ENCODE measurements at places on chromosomes 2 and 18.
A peak's percentile ranks its signal among the peaks of the same experiment; 100 is the strongest.

DNA sequence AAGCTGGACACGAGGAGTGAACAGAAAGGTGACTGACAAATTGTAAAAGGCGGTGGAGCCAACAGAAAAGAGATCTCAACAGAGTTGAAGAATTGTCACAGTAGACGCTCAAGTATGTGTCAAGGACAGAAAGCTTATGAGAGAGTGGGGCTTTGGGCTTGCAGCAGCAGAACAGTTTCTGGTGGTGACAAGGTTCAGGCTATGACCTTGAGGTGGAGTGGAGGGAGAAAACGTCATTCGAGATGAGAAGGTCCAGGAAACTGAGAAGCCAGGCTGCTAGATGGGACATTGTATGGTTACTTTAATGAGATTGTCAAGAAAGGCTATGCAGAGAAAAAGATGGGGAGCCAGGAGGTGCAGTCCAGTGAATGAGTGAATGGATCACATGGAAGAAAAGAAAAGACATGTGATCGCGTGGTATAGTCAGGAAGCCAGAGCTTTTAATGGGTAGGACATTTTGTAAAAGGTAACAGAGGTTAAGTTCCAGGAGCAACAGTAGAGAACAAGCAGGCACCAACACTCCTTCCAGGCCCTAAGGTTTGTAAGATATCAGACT, 91.1 kb upstream of the EPC2 start:
- DNase-seq, result no peak

- DNase-seq, result no peak
Observed at GRCh38 chr2:218166791-218167190, at the start of gene CXCR1. CXCR1 (minus strand) TSS chr2:218166962; CDS start chr2:218165211, 1,751 bp downstream.

DNA sequence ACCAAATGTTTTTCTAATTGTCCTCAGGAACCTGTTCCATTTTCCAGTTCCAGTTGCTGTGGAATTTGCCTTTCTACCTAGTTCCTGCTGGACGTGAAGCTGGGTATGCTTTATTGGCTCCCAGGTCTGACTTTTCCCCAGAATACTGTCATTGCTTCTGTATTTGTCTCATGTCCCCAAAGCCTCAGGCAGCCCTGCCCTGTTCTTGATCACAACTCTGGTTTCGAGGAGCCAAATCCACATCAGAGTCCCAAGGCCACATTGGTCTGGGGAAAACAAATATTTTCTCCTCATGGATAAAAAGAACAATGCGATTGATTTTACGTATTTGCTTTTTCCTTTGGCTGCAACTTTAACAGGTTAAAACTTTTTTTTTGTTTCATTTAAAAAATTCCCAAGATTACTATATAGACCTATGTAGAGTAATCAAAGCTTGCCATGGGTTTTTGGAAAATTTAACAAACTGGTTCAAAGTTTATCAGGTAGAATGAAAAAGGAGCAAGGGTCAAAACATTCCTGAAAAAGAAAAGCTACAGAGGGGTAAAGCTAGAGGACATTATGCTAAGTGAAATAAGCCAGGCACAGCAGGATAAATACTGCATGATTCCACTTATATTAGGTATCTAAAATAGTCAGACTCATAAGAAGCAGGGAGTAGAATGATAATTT, 85.2 kb downstream of the MDH1 start:
- no peak for DNase-seq

GRCh38 chr2:186718903-186719302, 25.0 kb downstream of the FAM171B start:
- no peak for DNase-seq

- DNase-seq, result no peak
Observed at GRCh38 chr2:24110660-24111303, 12.4 kb downstream of the PFN4 start.

GRCh38 chr2:126208266-126208665, 447.7 kb upstream of the GYPC start:
- no peak for DNase-seq

- peak; percentile 98 for DNase-seq
Observed at GRCh38 chr2:12169721-12170120, 423.3 kb downstream of the LPIN1 start.

DNA sequence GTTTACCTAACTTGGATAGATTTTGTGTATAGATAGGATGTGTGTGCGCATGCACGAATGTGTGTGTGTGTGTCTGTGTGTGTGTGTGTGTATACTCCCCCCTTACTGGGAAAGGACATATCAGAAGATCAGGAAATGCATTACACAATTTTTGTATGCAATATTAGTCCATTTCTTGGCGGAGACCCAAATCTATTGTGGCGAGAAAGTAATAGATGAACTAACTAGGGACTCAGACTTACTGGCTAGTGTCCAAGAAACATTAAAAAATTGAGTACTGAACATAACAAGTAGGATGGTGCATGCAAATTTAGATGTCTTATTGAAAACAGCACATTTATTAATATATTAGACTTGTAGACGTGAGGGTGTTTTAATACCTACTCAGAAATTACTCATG, 1036.5 kb upstream of the FANCL start:
- no peak for DNase-seq

GRCh38 chr2:203476881-203477280, 58.2 kb downstream of the RAPH1 start:
- no peak for DNase-seq

GRCh38 chr18:11906176-11906575, 1.9 kb downstream of the MPPE1 start:
- no peak for DNase-seq

DNA sequence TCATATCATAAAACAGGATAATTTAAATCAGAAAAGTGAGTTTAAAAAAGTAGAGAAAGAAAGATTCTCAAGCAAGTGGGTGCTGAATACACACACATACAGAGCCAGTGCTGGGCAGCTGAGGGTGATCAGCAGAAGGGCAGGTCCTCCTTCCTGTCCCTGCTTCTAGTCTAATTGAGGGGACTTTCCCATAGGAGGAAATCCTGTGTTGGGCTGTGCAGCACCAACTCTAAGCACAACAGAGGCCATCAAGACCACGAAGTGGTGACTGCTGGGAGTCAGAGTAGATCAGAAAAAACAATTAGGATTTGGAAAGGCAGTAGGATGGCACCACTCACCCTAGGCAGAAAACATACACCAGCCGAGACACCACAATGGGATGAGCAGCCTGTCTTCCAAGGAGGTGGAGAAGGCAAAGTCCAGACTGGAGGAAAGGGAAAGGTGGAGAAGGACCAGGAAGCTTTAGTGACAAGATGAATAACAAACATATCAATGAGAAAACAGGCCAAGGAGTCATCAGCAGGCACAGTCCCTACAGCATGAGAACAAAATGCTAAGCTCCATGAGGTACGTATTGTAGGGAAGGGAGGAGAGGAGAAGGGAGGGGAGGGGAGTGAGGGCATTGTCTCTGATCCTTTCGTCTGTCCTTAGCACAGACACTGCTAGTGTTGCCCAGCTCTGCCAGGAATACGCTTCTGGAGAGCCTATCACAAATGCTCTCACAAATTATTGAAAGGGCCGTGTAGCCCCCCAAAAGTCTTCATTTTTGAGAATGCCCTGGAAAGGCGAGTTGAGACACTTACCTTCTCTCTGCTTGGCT, 16.7 kb upstream of the MSGN1 start:
- DNase-seq, result no peak

- no peak for DNase-seq
Observed at GRCh38 chr2:240959214-240959940, 39.0 kb upstream of the SNED1 start.

GRCh38 chr2:12484536-12485115, 232.1 kb upstream of the TRIB2 start:
- DNase-seq, result no peak

DNA sequence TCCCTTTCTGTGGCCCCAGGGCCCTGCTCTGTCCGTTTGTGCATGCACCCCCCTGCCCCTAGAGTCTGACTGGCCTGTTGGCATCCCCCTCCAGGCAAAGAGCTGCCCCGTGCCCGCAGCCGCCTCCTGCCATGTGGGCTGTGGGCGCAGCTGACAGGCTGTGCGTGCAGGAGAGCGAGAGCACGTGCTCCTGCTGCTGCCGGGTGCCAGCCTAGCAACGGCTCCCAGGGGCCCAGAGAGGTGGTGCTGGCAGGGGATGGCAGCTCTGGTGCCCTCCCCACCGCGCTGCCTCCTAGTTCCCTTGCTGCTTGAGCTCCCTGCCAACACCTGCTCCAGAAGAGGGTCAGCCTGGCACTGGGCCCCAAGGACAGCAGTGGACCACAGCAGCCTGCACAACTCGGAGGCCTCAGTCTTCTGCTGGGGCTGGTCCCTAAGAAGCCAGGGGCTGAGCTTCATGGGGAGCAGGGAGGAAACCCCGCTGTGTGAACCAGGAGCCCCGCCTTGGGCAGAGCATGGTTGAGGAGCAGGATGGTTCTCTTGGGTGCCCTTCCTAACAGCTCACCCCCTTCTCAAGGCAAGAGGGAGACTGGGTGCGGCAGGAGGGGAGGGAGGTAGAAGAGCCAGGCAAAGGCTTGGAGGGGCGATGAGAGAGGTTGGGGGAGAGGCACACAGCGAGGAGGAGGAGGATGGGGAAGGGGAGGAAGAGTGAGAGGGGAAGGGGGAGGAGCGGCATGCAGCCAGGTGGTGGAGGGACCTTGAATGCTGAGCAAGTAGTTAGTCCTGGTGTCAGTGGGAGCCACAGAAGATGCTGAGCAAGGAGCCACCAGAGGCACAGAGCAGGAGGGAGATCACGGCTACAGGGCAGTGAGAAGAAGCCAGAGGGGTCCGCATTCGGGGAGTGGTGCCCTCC, 23.8 kb upstream of the PTMA start:
- no peak for DNase-seq

GRCh38 chr2:210399440-210400041, 77.0 kb downstream of the LANCL1 start:
- no peak for DNase-seq

GRCh38 chr18:3129053-3129864, 90.5 kb downstream of the MYOM1 start:
- no peak for DNase-seq

DNA sequence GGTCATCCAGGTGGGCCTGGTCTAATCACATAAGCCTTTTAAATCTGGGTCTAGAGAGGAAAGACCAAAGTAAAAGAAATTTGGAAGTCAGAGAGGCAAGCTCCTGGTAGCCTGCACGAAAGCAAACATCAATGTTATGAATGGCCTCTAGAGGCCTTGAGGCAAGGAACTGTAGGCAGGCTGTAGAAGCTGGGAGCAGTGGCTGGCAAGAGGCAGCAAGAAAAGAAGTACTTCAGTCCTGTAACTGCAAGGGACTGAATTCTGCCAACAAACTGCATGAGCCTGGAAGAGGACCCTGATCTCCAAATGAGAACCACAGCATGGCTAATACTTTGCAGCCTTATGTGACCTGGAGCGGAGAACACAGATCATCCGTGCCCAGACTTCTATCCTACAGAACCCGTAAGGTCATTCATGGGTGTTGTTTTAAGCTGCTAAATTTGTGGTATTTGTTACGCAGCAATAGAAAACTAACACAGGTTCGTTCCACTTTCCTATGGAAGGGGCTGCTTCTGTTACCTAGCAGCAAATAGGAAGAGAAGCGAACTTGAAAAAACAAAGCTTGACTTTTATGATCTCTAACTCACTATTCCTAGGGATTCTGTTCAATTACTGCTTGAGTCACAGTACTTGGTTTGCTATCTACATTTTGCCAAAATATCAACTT, 1.2 kb downstream of the IMMT start:
- no peak for DNase-seq

GRCh38 chr2:186484062-186484735, 1.9 kb upstream of the ZC3H15 start:
- no peak for DNase-seq

DNA sequence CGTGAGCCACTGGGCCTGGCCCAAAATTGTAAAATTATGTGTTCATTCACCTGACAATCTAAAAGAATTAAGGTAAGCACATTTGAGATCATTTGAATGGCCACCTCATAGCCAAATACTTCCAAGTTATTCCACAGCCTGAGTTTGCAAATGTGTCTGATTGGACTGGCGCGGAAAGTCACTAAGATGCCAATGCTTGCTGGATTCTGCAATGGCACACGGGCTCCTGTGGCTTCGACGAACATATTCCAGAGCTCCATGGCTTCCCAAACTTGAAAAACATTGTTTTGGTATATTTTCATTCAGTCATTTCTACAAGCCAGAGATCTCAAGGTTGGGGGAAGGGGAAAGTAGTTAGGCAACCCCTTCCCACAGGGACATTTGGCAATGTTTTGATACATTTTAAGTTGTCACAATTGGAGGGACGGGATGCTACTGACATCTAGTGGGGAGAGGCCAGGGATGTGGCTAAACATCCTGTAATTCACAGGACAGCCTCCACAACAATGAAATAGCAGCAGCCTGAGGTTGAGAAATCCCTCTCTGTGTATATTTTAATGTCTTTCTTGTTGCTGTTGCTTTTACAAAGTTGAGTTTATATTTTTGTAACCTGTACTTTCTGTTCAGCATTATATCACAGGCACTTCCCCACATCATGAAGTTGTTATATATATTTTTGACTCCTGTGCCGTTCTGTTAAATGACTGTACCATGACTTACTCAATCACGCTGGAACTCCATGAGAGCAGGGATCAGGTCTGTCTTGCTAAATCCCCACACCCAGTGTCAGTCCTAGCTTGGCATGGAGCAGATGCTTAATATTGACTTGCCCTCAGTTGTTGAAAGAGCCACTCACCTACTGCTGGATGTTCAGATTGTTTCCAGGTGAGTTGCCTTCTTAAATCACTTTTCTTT, 56.9 kb downstream of the COL4A4 start:
- DNase-seq, result peak; percentile 12

DNA sequence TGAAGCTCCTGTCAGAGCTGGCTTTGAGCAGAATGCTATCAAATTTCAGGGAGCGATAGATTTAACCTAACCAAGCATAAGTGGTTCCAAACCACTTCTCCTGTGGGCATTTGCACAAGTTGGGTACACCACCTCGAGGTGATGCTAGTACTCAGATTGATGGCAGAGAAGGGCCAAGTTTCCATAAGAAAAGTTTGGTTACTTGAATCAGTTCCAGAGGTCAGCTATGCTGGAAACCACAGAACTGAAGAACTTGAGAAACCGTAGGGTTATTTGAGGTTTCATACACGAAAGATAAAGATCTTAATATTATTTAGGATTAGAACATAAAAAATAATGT, 238.2 kb upstream of the SOX11 start:
- DNase-seq, result no peak

All from HS-27A (cell line).